ENCODE measurements at places on chromosomes 4 and X. TPM values are rescaled to one million over a fixed set of nuclear protein-coding genes. Genes with fewer than 3 reads are reported as not detected.

The PCDH19 gene
- polyA plus RNA-seq = 0.06 TPM

The LGI2 gene
- not detected for polyA plus RNA-seq

GRCh38 chrX:37679888-37680287 lies 5.7 kb upstream of the XK start:
- H3K27ac ChIP-seq = no peak overlapping the region
- no peaks in the 10 kb centered on the region for H3K36me3 ChIP-seq
- DNase-seq = no peak
- no peaks in the 10 kb centered on the region for H3K4me1 ChIP-seq

The RASGEF1B gene
- 0.02 TPM for polyA plus RNA-seq

The CFAP99 gene
- polyA plus RNA-seq = not detected

- peaks cover 19% of the 10 kb centered on the region for H3K4me1 ChIP-seq
- no peaks in the 10 kb centered on the region for H3K27me3 ChIP-seq
- no peak for DNase-seq
- peak overlapping the region; percentile 56 for H3K4me3 ChIP-seq
These were observed 1.4 kb downstream of the SPON2 start for GRCh38 chr4:1170976-1171310.

DNA sequence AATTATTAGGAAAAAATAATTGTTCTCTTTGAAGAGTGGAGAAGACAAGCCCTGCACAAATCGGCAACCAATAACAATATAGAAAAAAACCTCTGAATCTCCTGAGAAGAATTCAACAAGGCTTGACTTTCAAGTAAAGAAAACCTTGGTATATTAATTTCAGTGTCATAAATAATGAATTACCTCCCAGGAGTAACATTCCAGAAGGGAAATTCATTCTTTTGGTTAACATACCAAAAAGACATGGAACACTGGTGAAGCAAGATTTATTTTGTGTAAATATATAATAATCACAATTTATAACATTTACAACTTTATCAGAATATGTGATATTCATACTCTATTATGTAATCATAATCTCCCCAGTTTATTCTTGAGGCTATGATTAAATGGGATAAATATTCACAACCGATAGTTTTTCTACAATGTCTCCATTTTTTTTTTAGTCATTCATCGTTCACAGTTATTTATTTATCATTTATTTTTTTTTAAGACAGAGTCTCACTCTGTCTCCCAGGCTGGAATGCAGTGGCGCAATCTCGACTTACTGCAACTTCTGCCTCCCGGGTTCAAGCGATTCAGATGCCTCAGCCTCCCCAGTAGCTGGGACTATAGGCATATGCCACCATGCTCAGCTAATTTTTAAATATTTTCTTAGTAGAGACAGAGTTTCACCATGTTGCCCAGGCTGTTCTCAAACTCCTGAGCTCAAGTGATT lies 53.0 kb upstream of the RPS6KA6 start:
- H3K27ac ChIP-seq = no peak overlapping the region
- no peaks in the 10 kb centered on the region for H3K36me3 ChIP-seq
- DNase-seq = peak; percentile 5
- no peaks in the 10 kb centered on the region for H3K4me1 ChIP-seq
- no peak overlapping the region for H3K4me3 ChIP-seq
- no peaks in the 10 kb centered on the region for H3K27me3 ChIP-seq

All from fibroblast of lung (primary cell).